Right lobe of liver (tissue), 6 donors: ENCODE measurements at places on chromosomes 7 and 10.

DNA sequence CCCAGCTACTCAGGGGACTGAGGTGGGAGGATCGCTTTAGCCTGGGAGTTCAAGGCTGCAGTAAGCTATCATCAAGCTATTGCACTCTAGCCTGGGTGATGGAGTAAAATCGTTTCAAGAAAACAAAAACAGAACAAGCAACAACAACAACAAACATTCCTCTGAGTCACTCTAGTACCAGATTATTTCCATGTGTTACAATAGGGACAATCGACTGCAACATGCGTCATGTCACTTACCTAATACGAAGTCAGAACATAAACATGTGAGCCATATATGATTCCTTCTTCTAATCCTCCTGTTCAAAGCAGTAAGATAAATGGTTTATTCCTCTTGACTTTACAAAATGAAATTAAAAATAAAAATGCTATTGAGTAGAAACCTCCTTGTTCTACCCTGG is 57.3 kb downstream of the ZNF438 start:
- no peak for DNase-seq

GRCh38 chr7:11213266-11213665 is 239.6 kb downstream of the PHF14 start:
- DNase-seq = no peak

DNA sequence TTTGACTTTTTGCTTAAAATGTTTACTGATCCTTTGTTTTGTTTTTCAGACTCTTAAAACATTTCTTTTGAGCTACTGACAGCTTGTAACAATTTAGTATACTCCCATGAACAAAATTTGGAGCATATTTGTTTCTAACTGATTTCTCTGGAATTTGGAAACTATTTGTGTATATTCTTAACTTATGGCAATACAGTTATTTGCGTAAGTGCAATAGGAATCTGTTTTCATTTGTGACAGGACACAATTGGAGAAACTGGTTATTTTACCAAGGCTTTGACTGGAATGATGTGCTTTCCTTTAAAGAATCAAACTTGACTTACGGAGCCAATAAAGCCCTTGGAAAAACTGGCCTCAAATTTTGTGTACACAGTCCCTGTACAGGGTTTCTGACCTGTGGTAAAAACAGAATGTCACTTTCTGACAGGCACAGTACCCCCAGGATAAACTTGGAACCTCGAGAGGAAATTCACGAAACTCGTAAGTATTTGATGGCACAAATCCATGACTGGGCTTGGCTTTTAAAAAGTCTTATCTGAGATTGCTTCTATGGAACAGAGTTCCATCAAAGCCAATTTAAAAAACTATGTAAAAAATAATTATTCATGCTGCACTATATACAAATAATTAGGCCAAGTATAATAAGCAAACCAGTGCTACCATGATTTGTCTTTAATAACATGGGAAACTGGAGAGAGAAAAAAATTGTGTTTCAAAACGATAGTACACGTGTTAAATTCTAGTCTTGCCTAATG is 70.4 kb downstream of the ST8SIA6 start:
- DNase-seq = no peak

GRCh38 chr7:27211764-27212204 is 11.9 kb upstream of the HOXA13 start:
- no peak for DNase-seq

DNA sequence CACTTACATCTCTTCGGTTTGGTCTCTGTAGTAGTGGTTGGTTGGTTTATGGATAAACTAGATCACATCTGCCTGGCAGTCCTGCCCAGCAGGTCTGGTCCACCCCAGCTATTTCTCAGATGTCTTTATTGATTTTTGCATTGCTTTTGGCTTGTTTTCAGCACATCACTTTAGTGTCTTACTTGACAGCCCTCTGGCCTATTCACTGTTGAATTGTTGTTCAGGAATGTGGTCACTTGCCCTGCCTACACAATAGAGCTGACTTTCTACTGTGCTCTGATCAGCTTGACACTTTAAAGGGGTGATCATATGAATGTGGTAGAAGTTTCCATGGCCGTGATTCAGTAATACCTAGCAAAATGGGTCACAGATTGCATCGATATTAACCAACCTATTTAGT is 719.2 kb upstream of the LRRN3 start:
- DNase-seq = no peak

GRCh38 chr7:27160546-27161213 is 4.2 kb upstream of the HOXA7 start:
- peak; percentile 80 for DNase-seq

DNA sequence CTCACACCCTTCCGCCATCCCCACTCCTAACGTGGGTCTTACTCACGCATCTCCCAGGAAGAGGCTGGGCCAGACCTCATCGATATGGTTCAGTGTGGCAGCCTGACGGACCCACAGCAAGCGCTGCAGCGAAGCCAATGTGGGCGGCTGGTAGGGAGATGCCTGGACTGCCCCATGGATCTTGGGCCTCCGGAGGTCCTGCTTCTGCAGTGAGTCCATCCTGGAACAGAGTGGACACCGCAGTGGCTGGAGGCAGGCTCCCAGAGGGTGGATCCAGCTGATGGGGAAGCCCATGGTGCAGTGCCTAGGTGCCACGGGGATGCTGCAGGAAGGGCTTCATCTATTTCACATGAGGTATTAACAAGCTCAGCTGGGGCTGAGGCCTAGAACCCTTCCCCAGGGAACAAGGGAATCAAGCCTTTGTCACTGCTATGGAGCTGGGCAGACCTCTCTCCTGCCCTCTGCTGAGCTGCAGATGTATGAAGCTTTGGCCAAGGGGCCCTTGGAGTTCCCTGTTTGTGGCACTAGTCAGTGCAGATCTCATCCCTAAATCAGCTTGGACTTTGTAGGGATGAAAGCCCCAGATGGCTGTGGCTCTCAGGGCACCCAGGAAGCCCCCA is 13.7 kb upstream of the SAMD8 start:
- DNase-seq = no peak

- peak; percentile 72 for DNase-seq
These were observed 87.4 kb upstream of the TNS3 start for GRCh38 chr7:47669178-47669891.

GRCh38 chr7:19001854-19002253 is 115.6 kb downstream of the TWIST1 start:
- no peak for DNase-seq

- DNase-seq = no peak
These were observed 16.3 kb downstream of the GPR26 start for GRCh38 chr10:123682477-123682876.

DNA sequence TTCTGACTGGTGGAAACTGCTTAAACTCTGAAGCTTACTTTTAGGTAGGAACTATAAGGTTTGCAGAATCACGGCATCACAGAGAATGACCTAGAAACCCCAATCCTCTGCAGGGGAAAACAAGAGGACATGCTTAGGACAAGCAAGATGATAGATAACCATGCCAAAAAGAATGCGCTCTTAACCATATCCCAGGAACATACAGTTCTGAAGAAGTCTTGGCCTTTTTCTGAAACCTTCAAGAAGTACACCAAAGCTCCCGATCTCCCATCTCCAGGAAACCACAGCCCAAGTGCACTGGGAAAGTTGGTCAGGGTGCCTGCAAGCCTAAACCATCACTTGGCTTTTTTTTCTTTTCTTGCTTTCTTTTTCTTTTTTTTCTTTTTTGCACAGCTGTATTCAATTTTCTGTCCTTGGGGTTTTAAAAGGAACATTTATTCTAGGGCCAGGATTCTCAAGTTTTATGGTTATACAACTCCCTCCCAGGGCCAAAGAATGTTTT is 12.2 kb upstream of the SVIL start:
- no peak for DNase-seq

- no peak for DNase-seq
These were observed 29.9 kb upstream of the RAPGEF5 start for GRCh38 chr7:22386865-22387264.

DNA sequence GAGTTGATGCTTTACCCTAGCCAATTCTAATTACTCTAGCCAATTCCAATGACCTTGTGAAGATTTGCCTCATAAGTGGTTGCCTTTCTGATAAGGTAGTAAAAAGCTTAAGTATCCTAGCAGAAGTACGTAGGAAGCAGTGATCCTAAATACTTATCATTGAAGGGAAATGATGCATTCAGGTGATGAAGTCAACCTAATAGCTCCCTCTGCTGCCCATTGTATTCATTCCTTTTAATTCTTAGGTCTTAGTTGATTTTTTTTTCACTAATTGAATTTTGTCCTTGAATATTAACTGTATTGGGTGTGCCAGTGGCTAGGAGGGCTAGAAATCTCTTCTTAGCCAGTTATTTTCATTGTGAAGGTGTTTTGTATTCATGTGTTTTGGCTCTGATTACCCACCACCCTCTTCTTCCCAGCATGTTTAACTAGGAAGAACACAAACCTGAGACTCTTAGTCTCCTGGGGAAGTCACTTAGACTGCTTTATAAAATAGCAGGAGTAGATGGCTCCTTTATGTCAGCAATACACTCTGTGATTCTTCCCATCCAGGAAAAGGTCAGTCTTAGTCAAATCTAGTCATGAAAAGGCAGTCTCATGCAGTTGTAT is 46.3 kb downstream of the PLEKHA8 start:
- DNase-seq = no peak

DNA sequence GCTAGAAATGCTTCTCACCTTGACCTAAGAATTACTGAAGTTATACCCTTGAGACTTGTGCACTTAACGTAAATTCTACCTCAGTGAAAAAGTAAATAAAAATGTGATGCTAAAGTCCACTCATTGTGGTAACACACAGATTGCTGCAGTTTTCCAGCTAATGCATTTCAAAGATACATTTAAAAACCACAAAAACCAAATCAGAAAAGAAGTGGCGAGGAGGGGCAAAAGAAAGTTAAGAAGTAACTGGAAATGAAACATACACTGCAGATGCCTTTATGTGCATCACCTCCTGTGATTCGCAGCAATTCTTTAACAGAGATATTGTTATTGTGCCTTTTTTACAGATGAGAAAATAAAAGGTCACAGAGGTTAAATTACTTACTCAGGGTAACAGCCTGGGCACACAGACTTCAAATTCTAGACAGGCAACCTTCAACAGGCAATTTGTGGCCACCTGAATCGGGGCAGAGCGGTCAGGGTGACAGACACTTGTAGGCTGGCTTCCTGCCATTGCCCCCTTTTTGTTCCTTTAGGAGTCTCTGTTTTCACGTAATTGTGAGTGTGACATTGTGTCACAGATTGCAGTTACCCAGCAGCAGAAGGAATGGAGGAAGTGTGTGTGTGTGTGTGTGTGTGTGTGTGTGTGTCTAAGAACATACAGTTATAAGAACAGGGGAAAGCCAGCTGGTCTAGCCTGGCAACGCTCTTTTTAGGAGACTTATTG is 1.9 kb downstream of the WIPF3 start:
- no peak for DNase-seq

DNA sequence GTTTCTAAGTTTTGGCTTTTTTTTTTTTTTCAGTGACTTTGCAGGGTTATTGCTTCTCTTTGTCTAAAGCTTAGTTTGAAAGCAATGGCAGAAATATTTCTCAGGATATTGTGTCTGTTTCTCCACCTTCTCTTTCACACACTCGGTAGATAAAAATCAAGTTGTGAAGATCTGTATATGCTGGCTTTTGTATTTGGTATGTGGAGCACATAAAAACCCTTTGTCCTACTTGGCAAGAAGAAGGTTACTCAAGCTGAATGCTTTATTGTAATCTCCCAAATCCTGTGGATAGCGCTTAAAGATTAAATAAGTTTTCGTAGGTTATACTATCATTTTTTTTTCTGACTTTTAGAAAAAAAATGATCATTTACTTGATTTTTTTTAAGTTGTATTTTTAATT is 172.4 kb downstream of the CDCA7L start:
- DNase-seq = no peak

- no peak for DNase-seq
These were observed 92.3 kb downstream of the HIF1AN start for GRCh38 chr10:100628061-100628460.

GRCh38 chr7:148144827-148145226 is 445.7 kb upstream of the C7orf33 start:
- no peak for DNase-seq

- DNase-seq = no peak
These were observed 120.8 kb downstream of the NRCAM start for GRCh38 chr7:108335269-108335918.

- DNase-seq = no peak
These were observed 83.1 kb downstream of the SNX10 start for GRCh38 chr7:26374647-26375373.

DNA sequence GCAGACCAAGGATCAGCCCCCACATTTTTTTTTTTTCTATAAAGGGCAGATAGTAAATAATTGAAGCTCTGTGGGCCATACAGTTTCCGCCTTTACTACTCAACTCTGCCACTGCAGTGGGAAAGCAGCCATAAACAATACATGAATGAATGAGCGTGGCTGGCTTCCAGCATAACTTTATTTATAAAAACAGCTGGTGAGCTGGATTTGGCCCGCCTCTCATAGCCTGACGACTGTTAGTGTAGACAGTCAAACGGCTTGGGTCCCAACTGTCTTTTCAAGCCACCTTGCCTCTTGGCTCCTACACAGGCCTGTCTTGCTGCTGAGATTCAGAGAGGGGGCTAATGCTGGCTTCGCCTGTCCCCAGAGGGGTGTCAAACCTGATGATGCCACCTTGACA is 169.8 kb upstream of the GPR26 start:
- no peak for DNase-seq

- no peak for DNase-seq
These were observed 280.0 kb downstream of the MALRD1 start for GRCh38 chr10:19328582-19328981.

DNA sequence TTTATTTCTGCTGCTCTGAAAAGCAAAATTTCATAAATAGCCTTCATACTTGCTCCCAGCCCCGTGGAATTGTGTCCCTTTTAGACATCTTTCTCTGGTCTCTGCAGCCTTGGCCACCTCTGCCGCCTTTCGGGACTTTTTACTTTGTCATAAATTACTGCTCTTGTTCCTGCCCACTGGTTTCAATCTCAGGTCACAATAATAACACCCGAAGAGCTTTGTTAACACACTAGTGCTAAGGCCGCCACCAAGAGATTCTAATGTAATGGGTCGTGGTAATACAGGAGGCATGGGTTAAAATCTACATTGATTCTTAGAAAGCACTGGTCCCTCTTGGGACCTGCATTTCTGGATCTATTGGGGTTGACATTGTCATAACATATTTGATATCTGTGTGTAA is 276.0 kb upstream of the VWC2 start:
- no peak for DNase-seq

DNA sequence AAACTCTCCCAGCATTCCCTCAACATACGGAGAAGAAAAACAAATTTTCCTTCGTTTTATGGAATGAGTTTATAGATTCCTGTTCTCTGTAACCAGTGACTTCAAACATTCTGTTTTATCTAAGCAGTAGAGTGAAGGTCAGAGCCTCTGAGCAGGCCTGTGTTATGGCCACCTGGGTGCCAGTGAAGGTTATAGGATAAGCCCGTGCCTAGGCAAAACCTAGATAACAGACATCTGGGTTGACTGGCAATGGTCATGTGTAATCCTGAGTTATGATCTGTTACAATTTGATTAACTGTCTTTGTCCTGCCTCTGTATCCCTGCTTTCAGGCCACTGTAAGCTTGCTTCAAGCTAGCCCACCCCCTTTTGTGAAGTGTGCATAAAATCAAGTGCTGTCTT is 8.3 kb downstream of the LSM5 start:
- DNase-seq = no peak

- DNase-seq = no peak
These were observed 114.7 kb upstream of the ANKRD30A start for GRCh38 chr10:37010741-37011140.
